ENCODE measurements at places on chromosomes 16 and 17.
A peak's percentile ranks its signal among the peaks of the same experiment; 100 is the strongest.

DNA sequence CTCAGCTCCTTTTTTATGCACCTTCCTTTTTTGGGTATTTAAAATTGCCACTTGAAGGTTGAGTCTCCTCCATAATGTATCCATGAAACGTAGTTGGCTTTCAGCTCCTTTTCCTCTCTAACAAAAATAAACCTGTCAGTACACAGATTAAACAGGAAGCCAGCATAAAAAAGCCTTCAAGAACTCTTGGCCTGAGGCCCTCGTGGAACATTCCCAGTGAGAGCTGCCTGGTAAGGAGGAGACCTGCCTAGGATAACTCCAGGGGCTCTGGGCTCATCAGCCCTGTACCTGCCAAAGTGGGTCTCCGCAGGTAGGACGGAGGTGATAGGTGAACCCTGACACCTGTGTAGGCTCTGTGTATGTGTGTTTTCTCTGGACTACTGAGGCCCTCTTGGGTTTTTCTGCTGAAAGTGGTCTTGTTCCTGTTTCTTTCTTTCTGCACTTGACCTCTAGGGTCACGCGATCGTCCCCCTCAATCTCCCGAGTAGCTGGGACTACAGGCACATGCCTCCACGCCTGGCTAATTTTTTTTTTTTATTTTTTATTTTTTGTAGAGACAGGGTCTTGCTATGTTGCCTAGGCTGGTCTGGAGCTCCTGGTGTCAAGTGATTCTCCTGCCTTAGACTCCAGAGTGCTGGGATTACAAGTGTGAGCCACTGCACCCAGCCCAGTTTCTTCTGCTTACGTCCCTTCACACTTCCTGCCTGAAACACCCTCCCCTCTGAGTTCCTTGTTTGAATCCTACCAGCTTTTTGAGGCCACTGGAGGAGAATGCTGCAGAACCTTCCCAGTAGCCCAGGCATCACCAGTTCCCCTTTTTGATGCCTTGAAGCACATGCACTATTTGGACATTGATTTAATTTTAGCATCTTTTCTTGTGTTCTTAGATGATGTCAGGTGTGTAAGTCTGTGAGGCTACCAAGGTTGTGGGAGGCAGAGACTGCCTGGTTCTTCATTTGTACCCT lies 9.8 kb downstream of the PGS1 start:
- no peak for DNase-seq

DNA sequence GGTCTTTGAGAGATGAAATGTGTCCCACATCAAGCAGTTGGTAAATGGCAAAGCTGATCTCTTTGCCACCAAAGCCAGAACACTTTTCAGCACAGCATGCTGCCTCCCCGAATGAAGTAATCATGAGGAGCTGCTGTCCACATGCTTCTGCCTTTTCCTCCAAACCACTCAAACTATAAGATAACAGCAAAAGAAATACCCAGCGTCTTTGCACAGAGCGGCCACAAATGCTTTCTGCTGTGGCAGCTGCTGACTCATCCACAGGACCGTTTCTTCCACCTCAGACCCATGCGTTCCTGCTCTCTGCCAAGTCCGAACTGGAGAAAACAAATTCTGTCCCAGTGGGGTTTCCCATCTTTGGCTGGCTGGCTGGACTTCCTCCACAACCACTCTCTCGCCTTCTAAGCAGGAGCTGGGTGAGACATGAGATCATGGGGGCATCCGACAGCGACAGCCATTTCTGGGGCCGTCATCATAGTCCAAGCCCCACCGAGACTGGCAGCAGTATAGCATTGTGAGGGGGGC lies 27.1 kb downstream of the TBC1D3B start:
- DNase-seq: no peak

DNA sequence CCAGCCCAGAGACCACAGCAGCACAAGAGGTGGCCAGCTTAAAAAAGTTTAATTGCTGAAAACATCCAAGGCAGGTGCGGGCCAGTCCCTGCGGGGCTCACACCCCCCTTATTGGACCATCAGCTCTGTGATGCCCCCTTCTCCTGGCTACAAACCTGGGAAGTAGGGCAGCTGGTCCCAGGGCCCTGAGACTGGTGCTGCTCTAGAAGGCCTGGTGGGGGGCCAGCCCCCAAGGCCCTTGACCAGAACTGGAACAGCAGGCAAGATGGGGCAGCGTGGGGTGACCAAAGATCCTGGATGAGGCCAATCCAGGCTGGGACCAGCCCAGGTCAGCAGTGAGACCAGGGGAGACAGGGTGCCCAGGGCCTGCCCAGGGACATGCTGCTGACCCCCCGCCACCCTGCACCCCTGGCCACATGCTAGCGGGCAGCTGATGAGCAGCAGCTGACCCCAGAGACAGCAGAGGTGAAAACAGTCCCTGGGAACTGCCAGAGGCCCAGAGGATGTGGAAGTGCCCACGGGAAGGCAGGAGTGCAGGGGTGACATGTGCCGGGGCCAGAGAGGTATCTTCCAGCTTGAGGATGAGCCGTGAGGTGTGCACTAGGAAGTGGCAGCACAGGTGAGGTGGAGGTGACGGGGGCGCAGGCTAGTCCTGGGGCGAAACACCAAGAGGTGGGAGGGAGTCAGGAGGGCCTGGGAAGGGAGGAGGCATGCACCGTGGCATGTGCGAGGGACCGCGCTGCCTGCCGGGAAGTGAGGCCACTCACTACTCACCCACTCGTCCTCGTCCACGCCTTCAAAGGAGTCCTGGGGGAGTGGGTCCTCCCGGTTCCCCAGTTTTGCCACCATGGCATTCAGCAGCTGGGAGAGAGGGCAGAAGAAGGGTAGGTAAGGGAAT lies 3.6 kb upstream of the PAM16 start:
- no peak for DNase-seq

DNA sequence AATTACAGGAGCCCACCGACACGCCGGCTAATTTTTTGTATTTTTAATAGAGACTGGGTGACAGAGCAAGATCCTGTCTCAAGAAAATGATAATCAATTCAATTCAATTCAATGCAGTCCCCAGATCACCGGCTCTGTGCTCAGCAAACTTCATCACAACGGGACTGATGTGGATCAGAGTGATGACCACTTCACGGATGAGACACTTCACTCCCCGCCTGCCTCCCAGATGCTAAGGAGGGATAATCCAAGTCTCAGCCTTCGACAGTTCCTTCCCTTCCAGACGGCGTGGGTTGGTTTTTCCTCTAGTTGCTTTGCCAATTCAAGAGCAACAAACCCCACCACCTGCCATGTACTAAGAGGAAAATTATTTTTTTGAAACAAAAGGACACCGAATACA lies 93.8 kb downstream of the ZDHHC7 start:
- DNase-seq: no peak

GRCh38 chr17:57946798-57947358 lies 8.3 kb downstream of the CUEDC1 start:
- DNase-seq: peak; percentile 72

DNA sequence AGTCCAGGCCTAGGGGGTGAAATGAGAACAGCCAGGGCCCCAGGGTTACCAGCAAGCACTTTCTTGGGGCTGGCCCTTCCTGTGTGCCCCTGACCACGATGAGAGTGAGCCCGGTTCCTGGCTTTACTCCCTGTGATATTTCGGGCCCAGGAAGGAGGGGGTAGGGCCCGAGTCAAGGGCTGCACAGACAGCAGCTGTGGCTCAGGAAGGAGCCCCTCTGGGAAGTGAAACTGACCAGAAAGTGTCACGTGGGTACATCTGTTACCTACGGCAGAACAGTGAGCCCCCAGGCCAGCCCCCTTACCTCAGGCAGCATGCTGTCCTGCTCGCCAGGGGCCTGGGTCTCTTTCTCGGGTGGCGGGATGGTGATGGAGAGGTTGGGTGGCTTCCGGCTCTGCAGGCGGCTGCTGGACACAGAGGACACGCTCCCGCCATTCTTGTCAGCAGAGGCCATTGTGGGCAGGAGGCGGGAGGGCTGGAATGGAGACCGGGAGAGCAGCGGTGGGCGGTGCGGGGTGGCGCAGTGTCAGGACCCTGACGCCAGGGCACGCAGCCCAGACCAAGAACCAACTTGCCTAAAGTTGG lies 13.8 kb downstream of the AANAT start:
- DNase-seq: no peak

DNA sequence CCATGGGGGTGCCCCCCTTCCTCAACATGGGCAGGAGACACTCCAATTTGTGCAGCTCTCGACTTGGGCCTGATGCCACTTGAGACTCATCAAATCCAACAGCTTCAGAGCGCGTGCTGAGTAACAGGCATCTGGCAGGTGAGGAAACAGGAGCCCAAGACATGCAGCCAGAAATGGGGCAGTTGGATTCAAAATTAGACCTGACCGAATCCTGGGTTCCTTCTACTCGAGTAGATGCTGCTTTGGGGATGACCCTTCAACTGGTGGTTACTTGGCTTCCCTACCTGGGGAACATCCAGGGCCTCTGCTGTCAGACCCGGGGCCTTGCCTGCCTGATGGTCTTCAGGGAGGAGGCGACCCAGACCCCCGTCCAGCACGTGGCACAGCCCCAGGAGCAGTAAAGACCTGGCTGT lies 488 bp upstream of the NTN3 start:
- no peak for DNase-seq

GRCh38 chr17:76369804-76370203 lies 14.6 kb upstream of the SPHK1 start:
- no peak for DNase-seq

DNA sequence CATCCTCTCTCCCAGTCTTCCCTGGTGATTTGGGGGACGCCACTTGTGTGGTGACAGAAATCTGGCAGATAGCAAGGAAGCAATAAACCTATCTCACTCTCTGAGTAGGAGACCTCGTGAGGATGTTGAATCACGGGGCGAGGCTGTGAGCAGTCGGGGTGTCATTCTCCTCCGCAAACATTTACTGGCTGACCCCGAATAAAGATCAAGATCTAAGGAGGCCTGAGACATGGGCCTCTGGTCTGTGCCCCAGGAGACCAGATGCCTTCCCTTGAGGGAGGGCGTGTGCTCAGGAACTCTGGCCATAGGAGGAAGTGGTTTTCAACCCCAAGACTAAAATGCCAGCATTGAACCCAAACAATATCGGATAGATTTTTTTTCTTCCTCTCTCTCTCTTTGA lies 53.1 kb downstream of the FOXL1 start:
- DNase-seq: no peak

DNA sequence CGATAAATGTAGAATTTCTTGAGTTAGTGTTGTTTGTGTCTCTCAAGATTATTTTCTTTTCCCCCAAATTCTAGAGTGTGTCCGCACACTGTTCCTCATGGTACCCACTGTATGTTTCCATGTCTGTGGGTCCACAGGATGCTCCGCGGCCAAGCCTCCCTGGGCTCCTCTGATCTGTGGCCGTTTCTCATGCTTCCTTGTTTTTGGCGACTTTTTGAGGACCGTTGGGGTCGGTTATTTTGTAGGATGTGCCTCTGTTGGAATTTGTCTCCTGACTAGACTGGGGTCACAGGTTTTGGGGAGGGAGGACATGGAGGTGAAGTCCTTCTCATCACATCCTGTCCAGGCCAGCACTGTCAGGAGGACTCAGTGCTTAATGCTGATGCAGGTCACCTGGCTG lies 140.0 kb downstream of the LAT start:
- no peak for DNase-seq

DNA sequence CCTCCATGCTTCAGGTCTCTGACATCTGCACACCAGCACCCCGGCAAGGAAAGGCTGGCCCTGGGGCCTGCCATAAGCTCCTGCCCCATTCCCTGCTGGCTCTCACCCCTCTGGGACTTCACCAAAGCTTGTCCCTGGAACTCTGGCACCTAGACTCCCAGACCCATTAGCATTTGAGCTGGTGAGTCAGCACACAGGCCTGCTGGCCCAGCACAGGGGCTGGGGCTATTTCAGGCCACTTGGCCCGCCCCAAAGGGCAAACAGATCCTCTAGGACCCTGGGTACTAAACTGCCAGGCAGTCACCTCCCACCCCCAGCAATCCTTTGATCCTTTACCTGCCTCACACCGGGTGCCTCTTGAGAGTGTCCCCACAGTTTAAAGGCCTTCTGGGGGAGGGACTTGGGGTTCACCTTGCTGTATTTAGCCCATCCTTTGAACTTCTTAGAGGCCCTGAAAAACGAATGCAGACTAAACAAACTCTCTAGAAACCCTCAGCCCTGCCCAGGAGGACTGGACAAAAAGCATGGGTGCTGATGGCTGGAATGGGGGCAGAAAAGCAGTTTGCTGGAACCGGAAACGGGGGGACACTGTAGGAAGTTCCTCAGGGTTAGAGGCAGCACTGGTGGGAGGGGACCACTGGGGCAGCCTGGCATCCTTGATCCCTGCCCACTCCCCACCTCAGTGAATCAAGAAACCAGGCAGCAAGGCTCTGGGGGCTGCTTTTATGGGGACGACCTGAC lies 3.2 kb upstream of the SAMD14 start:
- no peak for DNase-seq

DNA sequence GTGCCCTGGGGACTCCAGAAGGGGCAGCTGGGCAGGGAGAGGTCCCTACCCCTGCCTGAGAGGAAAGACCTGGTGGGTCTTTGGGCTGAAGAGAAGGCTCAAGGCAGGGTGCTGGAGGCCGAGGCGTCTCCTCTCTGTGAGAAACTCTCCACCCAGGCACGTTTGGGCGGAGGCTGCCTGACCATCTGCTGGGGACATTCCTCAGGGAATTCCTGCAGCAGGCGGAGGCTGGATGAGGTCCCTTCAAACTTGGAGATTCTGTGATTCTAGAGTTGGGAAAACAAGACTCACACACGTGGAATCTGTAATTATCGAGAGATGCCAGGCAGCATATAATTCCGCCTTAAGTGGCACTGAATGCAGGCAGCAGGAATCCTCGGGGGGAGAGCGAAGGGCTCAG lies 21.1 kb upstream of the PHF12 start:
- no peak for DNase-seq

- no peak for DNase-seq
These were observed 643.2 kb downstream of the WWOX start for GRCh38 chr16:78742501-78743283.

- no peak for DNase-seq
These were observed 13.7 kb upstream of the XYLT2 start for GRCh38 chr17:50332196-50332595.

GRCh38 chr16:88377961-88378360 lies 4.8 kb upstream of the ZNF469 start:
- no peak for DNase-seq

GRCh38 chr16:81931927-81932326 lies 79.3 kb downstream of the SDR42E1 start:
- DNase-seq: no peak

DNA sequence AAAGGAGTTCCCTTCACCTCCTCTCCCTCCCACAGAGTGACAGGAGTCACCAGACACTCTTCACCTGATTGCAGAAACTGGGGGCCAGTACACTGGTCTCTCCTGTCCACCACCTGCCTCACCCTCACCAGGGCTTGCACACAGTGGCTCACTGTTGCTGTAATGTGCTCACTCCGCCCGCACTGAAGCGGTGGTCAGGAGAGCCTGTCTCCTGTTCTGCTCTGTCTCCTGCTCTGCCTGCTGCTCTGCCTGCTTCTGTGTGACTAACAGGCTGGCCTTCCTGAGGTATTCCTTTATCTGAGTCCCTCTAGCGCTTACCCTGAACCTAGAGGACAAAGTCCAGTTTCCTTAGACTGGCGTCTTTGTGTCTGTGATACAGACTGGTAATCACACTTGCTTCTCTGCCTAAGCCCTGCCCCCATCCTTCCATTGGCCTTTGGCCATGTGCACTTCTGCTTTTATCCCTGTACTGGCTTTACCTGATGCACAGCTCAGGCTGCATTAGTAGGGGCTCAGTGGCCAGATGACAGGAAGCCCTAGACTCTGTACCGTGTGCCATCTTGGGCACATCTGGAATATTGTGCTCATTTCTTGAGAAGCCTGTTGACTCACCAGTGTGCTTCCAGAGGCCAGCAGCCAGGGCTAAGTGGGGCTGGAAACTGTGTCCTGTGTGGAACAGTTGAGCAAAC lies 13.3 kb downstream of the PROCA1 start:
- no peak for DNase-seq

GRCh38 chr16:47241061-47241460 lies 97.3 kb upstream of the NETO2 start:
- no peak for DNase-seq
